ENCODE measurements at places on chromosomes 16 and 17. TPM values are rescaled to one million over a fixed set of nuclear protein-coding genes. Genes with fewer than 3 reads are reported as not detected.

Gene VAMP2
- total RNA-seq, result 2.3 TPM

Gene NME3
- 15.3 TPM for total RNA-seq

DNA sequence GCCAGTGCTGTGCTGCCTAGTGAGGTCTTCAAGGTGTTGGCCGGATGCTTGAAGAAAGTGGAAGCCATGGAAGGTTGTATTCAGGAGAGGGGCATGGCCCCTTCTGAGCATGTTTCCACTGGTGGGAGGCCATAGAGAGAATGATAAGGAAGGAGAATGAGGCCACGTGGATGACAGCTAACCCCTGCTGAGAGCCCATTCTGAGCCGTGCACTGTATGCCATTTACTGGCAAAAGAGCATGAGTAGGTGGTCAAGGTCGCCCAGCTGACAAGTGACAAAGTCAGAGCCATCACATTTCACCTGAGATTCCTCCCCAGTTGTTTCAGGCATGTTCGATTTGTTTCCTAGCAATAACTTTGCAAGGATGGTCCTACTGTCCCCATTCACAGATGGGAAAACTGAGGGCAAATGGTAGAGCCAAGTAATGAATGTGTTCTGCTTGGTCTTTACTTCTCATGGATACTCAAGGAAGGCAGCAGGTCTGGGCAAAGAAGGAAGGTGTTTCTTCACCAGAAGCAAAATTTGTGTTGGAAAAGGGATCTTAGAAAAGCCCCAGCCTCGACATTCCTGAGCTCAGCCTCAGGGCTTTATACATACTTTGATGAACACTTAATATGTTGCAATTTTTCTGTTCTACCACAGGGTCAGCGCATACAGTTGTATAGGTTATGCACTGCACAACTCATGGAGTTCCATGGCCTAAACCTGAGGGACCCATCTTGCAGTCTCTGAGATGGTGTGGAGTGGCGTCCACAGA, 10.5 kb upstream of the NKD1 start:
- no peak for DNase-seq

- no peak for DNase-seq
Measured at GRCh38 chr16:24216961-24217360, 39.2 kb upstream of the CACNG3 start.

DNA sequence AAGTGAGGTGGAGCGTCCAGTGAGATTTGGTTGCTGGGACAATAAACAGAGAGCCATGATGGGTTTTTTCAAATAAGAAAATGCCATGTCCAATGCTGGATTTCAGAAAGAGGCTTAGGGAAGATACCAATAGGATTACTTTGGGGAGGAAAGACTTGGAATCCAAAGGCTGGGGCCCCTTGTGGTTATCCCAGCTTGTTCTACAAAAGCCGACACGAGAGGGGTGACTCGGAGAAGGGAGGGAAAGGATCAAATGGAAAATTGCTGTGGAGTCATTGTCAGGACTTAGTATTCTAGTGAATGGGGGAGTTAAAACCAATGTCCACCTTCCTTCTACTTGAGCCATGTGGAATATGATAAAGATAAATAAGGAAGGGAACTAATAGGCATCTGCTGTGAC, 305.5 kb downstream of the SOX9 start:
- DNase-seq, result no peak

Gene NACA2
- total RNA-seq, result not detected

DNA sequence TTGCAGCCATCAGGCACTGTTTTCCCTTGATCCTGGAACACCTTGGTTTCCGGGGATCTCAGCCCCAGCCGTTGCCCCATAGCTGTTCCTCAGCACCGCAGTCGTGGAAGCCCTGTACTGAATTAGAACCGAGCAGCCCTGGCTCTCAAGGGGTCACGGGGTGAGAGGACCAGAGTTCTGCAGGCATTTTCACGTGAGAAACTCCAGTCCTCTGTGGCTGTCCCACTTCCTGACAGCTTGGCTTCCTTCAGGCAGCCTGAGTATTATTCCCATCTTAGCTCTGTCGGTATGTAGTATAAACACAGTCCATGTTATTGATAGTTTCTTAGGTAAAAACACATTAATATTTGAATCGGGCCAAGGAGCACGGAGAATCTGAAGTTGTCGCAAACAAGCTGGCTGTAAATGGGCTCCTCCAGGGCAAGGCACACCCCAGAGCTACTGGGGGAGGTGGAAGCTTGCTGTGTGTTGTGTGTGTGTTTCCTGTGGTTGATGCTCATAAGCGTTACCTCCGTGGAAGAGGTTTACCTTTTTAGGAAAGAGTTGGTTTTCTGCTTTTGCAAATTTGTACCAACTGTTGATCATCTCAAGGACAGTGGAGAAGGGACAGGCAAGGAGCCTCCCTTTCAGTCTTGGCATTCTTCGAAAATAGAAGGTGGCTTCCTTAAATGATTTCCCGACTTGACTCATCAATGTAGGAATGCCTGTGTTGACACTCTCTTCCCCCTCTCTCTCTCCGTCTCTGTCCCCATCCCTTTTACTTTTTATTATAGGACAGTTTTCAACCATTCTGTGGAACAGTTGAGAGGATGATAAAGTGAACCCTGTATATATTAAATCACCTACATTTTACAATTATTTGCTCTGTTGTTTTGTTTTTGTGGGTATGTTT, 208.9 kb upstream of the CHMP6 start:
- peak; percentile 59 for DNase-seq

GRCh38 chr17:7283471-7284216, 2.1 kb downstream of the SLC2A4 start:
- no peak for DNase-seq

DNA sequence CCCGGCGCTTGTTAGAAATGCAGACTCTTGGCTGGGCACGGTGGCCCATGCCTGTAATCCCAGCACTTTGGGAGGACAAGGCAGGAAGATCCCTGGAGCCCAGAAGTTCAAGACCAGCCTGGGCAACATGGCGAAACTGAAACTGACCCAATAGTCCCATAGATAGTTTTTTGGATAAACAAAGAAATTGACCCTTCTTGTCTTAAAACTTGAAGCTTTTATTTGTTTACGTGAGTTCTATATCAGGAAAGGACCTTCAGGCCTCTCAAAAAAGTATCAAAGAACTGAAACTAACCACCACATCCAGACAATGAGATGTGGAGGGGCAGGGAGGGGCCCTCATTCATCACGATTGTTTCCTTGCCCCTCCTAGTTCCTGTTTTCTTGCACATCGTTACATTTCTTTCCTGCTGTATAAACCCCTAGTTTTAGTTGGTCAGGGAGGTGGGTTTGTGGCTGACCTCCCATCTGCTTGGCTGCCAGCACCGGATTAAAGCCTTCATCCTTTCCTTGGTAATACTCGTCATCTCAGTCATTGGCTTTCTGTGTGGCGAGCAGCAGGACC, 29.9 kb upstream of the PRM1 start:
- no peak for DNase-seq

DNA sequence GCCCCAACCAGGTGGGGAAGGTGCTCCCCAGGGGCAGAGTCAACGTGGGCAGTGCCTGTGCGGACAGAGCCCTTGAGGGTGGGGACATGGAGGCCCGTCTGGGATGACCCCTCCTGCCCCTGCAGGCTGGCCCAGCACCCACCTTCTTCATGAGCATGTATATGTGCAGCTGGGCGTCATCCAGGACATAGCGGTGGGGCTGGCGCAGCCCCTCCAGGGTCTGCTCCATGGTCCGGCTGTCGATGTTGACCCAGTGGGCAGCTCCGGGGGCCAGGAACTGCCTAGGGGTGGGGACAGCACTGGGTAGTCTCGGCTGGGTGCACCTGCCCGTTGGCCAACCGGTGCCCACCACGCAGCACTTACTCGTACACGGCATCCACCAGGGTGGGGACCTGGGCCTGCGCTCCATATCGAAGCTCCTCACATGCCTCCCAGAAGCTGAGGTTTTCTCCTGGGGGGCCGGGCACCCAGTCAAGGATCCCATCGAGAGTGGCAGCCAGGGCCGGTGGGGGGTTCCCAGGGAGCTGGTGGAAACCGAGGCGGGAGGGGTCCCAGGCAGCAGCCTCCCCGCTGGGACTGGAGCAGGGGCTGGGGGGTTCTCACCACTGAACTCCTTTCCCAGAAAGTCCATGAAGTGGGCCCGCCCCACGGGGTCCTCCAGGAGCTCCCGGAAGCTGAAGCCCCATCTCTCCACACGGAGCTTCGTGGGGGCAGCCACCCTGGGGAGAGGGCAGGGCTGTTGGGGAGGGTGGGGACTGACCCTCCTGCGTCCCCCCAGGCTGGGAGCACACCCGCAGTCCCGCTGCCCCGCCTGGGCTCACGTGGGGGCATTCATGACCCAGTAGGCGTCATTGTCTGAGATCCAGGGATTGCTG, 5.1 kb downstream of the RGS11 start:
- DNase-seq, result no peak

Gene TMEM204
- total RNA-seq, result 7.0 TPM

Gene ALDH3A1
- total RNA-seq, result not detected

Gene ADAT1
- 36.7 TPM for total RNA-seq

Gene BCL6B
- total RNA-seq, result not detected

Gene NPIPB6
- total RNA-seq, result 0.18 TPM

DNA sequence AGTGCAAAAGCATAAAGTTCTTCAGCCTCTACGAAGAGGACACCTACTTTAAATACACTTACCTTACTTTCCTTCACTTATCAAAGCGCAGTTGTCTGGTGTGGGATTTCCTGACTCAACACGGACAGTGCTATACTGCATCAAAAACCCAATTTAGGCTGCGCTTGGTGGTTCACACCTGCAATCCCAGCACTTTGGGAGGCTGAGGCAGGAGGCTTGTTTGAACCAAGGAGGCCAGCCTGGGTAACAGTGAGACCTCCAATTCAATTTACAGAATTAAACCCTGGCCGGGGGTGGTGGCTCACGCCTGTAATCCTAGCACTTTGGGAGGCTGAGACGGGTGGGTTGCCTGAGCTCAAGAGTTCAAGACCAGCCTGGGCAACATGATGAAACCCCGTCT, 4.1 kb downstream of the JMJD6 start:
- DNase-seq, result no peak

Gene C16orf95
- total RNA-seq, result 1.9 TPM
